ENCODE measurements at places on chromosomes 7 and 10.

DNA sequence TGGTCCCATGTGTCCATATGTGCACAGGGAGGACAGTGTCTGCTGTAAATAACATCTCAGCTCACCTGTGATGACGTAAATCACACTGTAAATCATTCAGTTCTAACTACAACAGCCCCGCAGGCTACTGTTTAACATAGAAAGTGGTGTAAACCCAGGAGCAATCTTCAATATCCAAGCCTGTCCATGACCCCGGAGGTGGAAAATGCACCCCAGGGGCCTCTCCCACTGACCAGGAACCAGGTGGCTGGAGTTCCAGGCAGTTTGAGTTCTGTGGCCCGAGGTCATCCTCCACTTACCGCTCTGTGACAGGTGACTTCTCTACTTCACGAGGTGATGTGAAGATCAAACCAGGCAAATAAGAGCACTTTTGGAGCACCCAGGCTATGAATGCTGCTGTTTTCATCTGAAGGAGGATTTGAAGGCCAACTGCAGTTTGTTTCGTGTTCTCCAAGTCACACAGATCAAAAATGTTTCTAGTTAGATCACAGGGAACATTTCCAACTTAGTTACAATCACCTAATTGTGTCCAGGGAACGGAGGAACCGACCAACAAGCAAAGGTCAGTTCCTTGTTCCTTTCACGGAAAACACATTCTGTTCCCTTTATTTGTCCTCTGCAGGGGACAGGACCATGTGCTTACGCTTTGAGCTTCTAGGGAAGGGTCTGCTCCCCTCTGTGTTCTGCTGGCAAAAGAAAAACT, 131.8 kb downstream of the WDR37 start:
- no peaks in the 10 kb centered on the region for H3K27me3 ChIP-seq
- H3K4me1 ChIP-seq = peaks cover 2% of the 10 kb centered on the region
- no peak overlapping the region for H3K27ac ChIP-seq
- H3K4me3 ChIP-seq = no peak overlapping the region
- no peak for DNase-seq

DNA sequence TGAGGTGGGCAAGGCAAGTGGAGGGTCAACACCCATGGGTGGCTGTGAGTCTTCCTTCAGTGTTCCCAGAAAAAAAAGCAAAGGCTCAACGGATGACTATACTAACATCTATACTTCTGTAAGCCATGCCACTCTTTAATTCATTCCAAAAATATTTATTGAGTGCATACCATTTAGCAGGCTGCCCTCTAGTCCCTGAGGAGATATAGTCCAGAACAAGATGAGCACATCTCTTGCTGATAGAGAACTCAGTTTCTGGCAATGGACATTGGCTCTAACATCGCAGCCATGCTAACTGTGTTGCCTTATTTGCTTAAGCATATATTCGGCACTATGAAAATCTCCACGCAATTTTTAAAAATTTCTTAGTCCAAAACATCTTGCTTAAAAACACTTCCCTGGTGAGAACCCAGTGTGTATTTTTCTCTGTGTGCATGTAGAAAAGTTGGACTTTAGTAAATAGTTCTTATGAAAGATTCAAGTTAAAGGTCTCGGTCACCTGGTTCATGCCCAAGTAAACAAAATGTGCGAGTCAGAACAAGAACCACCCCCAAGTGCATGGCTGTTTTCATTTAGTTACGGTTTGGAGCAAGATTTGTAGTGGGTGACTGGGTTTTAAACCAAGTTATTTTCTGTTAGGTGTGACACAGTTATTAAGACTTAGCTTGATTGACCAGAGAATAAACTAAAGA, 69.8 kb downstream of the MET start:
- H3K27ac ChIP-seq = no peak overlapping the region
- no peaks in the 10 kb centered on the region for H3K27me3 ChIP-seq
- no peaks in the 10 kb centered on the region for H3K36me3 ChIP-seq
- no peak for DNase-seq

DNA sequence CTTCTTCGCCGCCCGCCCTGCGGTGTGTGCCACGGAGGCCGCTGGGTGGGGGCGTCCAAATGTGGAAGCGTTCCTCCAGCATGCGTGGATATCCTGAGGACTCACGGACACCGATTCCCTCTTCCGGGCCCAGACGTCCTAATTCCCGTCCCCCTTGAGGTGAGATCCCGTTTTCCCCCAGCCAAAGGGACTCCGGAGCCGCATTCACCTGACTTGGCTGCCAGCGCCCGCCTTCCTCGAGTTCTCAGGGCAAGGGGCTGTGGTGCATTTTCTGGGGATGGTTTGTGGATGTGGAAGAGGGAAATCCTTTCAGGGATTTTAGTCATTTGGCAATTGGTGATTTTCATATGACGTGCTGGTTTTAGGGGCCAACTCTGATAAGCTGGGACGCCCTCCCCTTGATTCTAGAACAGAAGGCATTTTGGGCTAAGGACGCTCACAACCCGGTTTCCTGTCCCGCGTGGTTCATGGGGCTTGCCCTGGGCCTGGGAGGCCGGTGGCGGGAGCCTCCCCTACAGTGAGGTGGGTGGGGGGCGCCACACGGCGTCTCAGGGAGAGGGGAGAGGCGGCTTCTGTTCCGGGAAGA, 165.4 kb downstream of the ACTR3B start:
- no peak overlapping the region for H3K27ac ChIP-seq
- H3K4me1 ChIP-seq = no peaks in the 10 kb centered on the region
- no peak for DNase-seq
- no peak overlapping the region for H3K4me3 ChIP-seq
- H3K36me3 ChIP-seq = no peaks in the 10 kb centered on the region

DNA sequence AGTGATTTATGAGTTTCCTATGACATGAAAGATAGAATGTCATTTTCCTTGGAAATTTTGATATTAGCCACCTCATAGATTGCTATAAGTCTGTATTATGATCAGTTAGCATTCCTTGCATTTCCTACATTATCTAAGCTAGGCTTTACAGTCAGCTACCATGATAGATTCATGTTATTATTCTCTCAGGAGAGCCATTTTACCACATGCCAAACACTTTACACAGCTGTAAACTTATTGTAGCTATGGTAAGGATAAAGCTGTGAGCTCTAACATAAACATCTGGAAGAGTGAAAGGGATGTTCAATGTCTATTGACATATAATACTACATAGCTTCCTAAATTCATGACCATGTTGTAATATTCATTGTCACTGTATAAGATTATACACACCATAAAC, 608.0 kb downstream of the PHTF2 start:
- no peak overlapping the region for H3K4me3 ChIP-seq
- no peaks in the 10 kb centered on the region for H3K27me3 ChIP-seq
- H3K27ac ChIP-seq = no peak overlapping the region
- no peaks in the 10 kb centered on the region for H3K4me1 ChIP-seq
- no peak for DNase-seq
- no peaks in the 10 kb centered on the region for H3K36me3 ChIP-seq

GRCh38 chr10:14372606-14373005, 41.9 kb upstream of the FRMD4A start:
- H3K27ac ChIP-seq = no peak overlapping the region
- no peaks in the 10 kb centered on the region for H3K4me1 ChIP-seq
- H3K4me3 ChIP-seq = no peak overlapping the region
